ENCODE measurements at places on chromosomes 12 and 14.

GRCh38 chr12:52740584-52740983 is 36.6 kb downstream of the KRT76 start:
- no peak overlapping the region for H3K27ac ChIP-seq
- H3K4me1 ChIP-seq, result no peaks in the 10 kb centered on the region
- H3K27me3 ChIP-seq, result no peaks in the 10 kb centered on the region
- H3K36me3 ChIP-seq, result no peaks in the 10 kb centered on the region
- DNase-seq, result no peak
- no peak overlapping the region for H3K4me3 ChIP-seq

DNA sequence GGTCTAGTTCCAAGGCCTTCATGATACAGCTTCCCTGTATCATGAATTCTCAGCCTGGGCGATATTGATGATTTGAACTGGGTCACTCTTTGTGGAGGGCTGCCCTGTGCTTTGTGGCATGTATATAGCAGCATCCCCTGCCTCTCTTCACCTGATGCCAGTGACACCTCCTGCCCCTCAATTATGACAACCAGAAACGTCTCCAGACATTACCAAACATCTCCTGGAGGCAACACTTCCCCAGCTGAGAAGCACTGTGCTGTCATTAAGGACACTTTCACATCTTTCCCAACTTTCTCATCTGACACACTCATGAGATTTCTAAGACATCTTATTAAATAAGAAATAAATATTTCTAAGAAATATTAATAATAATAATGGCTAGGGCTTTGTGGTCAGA is 315.3 kb downstream of the BCL11B start:
- no peak overlapping the region for H3K27ac ChIP-seq
- no peaks in the 10 kb centered on the region for H3K4me1 ChIP-seq
- no peak overlapping the region for H3K4me3 ChIP-seq
- DNase-seq, result no peak
- no peaks in the 10 kb centered on the region for H3K27me3 ChIP-seq

DNA sequence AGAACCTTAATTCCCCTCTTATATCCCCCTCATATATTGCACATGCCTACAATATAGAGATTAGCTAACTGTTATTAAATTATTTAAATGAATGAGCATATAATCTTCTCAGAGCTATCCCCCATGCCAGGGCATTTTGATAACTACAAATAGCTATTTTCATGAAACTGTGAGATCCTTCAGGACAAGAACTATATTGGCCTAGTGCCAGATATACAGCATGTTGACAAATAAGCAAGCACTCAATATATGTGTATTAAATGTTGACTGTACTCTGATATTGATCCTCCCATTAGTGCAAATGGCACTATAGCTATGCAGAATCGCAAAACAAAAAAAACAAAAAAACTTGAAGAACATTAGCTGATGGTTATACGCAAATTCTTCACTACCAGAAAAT is 134.1 kb upstream of the OTX2 start:
- no peak overlapping the region for H3K4me3 ChIP-seq
- H3K36me3 ChIP-seq, result no peaks in the 10 kb centered on the region
- no peaks in the 10 kb centered on the region for H3K4me1 ChIP-seq
- no peak overlapping the region for H3K27ac ChIP-seq
- no peak for DNase-seq

GRCh38 chr14:61644834-61645233 is 50.5 kb upstream of the HIF1A start:
- no peak for DNase-seq
- no peaks in the 10 kb centered on the region for H3K27me3 ChIP-seq
- no peak overlapping the region for H3K27ac ChIP-seq
- H3K4me3 ChIP-seq, result no peak overlapping the region
- no peaks in the 10 kb centered on the region for H3K4me1 ChIP-seq
- H3K36me3 ChIP-seq, result no peaks in the 10 kb centered on the region

GRCh38 chr12:116138364-116138763 is 139.1 kb downstream of the MED13L start:
- H3K4me3 ChIP-seq, result no peak overlapping the region
- peak overlapping the region; percentile 26 for H3K27ac ChIP-seq
- H3K36me3 ChIP-seq, result no peaks in the 10 kb centered on the region
- no peaks in the 10 kb centered on the region for H3K27me3 ChIP-seq
- peak; percentile 58 for DNase-seq

Data from testis (tissue), 5 donors.